ENCODE measurements at places on chromosomes 1 and 21. TPM values are rescaled to one million over a fixed set of nuclear protein-coding genes. Genes with fewer than 3 reads are reported as not detected.

- no peak for DNase-seq
Measured at GRCh38 chr1:117232531-117232930, 21.8 kb upstream of the VTCN1 start.

DNA sequence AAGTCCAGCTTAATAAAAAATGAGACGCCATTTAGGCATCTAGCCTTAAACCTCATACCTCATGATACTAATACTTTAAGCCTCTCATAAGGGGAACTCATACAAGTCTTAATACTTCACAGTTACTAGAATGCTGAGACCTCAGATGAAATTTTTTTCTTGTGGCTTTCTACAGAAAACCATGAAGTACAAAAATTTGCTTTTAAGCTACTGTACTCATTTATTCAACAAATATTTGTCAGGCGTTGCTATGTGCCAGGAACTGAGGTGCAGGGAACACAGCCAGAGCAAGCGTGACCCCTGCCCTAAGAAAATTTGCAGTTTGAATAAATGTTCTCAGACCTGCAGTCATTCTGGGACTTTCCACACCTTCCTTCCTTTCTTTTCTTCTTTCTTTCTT lies 150.6 kb downstream of the MRPL39 start:
- DNase-seq = no peak

DNA sequence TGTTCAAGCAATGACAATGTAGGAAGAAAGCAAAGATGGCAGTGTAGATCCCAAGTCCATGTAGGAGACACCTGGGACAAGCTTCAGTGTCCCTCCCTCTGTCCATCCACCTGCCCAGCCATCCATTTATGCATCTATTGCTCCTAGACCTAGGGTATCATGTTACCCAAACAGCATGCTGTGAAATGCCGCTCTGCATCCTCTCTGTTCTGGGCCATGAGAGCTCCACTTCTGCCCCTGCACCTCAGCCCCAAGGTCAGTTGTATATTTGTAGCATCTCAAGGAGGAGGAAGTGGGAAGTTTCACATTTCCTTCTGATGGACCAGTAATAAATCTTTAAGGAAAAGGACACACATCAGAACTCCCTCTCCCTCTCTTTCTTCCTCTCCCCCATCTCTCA lies 27.9 kb upstream of the TSPEAR start:
- DNase-seq = no peak

DNA sequence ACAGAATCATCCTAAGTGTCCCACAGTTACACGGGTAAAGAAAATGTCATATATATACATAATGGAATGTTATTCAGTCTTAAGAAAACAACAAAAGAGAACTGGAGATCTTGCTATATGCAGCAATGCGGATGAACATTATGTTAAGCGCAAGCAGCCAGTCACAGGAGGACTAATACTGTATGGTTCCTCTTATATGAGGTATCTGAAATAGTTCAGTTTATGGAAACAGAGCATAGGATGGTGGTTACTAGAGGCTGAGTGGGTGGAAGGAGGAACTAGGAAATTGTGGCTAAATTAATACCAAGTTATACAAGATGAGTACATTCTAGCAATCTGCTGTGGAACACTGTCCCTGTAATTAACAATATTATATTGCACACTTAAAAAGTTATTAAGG lies 834.3 kb downstream of the KCNT2 start:
- no peak for DNase-seq

DNA sequence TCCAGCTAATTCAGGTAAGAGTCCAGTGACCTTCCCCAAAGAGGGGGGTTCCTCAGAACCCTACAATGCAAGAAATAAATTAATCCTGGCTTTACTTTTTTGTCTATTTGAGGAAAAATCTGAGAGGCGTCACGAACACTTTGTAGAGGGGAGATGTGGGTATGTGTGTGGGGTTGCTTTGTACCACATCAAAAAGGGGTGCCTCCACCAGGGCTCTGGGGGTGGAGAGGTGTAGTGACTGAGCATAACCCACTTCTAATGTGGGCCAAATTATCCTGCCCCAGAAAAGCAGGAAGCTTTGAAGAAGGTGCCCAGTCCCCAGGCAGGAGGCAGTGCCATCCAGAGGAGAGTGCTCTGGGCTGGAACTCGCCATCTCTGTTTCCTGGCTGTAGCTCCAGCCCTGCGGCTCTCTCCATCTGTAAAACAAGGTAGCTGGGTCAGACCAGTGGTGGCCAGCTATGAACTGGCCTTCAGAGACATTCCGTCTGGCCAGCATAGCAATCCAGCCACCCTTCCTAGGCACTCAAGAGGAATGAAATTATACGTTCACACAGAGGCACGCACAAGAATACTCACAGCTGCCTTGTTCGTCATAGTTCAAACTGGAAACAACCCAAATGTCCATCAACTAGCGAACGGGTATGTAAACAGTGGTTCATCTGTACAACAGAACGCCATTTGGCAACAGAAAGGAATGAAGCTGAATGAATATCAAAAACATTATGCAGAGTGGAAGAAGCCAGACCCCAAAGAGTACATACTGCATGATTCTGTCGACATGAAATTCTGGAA lies 45.4 kb upstream of the TNFRSF1B start:
- no peak for DNase-seq

- DNase-seq = no peak
Measured at GRCh38 chr1:90359994-90360393, 357.1 kb downstream of the BARHL2 start.

- peak; percentile 52 for DNase-seq
Measured at GRCh38 chr1:231315887-231316286, 21.8 kb downstream of the EXOC8 start.

DNA sequence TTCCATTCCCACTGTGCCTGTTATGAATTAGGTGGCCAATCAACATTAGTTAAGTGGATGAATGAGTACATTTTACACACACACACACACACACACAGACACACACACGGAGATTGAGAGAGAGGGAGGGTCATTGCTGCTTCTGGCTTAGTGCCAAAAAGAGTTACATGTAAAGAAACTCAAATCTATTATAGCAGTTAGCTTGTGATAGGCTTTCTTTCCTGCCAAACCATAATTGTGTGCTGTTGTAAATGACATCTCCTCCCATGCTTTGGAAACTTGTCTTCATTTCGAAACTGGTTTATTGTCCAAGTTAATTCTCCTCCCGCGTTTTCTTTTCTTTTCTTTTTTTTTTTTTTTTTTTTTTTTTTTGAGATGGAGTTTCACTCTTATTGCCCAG lies 1.4 kb upstream of the MT1HL1 start:
- no peak for DNase-seq

GRCh38 chr1:111832521-111833155 lies 76.9 kb downstream of the DDX20 start:
- no peak for DNase-seq

DNA sequence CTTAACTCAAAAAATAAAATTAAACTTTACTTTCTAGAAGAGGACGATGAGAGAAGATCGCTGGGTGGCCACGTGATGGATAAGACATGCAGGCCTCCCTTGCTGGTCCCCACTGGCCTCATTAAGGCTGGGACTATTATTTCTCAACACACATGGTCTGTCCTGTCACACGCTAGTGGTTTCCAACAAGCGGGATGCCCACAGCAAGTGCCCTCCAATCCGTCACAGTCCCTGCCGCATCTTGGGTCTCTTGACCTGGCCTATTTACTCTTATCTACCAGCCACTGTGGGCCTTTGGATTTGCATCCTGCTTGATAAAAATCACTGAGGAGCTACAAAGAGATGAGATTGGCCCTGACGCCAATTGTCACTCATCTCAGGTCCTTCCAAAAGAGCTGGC lies 30.0 kb downstream of the CAPZB start:
- no peak for DNase-seq

DNA sequence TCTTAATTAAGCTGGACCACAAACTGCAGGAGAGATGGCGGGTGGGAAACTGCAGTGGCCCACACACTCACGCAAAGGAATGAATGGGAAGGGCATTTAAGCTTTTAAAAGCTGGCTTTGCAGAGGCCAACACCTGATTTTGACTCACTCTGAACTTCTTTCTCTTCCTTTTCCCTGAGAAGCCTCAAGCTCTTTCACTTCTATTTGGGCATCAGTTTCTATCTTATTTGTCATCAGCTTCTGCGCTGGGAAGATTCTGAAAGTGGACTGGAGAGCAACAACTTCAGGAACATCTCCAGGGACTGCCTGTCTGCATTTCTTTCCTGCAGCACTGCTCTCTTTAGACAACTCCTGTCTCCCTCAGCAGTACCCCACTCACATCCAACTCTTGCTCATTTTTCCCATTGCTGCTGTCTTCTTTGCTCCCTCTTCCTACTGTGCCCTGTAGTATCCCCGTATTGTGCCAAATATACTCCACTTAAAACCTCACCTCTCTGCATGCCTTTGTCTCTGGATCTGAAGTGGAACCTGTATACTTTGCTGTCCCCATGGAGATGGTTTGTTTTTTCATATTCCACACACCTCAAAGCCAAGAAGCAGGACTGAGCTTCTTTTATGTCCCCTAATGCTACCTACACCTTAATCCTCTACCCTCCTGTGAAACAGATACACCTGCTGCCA lies 143.3 kb upstream of the JUN start:
- DNase-seq = no peak

DNA sequence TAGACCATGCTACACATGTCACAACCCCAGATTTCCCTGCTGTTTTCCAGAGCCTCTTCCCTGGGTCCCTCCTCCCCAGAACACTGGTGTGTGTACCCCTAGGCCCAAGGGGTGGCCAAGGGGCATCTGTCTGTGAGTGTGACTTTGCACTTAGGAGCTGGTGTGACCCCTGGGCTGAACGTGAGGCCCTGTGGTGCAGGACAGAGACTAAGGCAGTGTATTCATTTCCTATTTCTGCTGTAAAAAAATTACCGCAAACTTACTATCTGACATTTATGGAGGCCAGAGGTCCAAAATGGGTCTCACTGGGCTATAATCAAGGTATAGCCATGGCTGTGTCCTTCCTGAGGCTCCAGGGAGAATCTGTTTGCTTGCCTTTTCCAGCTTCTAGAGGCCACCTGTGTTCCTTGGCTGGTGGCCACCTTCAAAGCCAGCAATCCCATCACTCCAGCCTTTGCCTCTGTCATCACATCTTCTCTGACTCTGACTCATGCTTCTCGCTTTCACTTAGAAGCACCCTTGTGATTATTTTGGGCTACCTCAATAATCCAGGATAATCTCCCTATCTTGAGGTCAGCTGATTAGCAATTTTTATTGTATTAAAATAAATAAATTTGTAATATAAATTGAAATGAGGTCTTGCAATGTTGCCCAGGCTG lies 24.0 kb upstream of the ELOA start:
- no peak for DNase-seq

DNA sequence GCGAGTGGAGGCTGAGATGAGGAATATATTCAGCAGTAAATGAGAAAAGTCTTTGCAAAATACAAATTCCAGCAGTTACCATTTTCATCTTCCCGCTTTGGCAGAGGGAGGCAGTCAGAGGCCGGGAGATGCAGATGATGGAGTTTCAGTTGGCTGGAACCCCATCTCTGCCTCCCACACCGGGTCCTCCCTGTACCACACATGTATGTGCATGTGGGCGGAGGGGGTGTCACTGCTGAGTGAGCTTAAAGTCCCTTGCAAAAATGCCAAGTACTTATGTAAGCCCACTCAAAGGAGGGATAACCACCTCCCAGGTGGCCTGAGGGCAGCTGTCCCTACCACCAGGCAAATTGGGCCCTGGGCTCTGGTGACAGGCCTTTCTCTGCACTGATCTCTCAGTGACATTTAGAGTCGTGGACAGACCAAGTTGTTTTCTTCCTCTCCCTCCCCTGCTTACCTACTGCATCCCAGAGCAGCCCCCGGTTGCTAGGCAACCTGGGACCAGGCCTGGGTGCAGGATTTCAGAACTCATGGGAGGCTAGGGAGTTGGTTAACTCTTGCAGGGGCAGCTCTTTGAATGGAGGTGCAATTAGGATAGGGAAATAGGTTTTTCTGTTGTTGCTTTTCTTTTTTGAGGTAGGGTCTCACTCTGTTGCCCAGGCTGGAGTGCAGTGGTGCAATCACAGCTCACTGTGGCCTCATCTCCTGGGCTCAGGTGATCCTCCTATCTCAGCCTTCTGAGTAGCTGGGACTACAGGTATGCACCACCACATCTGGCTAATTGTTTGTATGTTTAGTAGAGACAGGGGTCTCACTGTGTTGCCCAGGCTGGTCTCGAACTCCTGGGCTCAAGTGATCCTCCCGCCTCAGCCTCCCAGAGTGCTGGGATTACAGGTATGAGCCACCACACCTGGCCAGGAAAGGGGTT lies 17.1 kb upstream of the UBXN10 start:
- no peak for DNase-seq

DNA sequence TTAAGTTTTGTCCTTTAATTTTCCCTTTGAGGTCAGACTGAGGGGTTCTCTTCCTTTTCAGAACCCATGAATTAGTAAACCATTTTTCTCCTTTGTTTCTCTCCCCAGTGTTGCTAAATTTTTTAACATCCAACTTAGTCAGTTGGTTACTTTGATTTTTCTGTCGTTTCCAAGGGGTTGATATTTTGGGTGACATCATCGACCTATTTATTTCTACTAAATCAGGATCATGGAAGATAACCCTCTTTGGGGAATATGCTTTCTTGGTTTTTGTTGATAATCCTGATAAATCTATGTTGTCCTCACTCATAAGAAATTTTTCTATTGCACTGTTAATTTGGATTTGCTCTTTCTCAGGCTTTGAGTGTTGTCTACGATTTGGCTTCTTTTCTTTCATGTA lies 40.9 kb downstream of the LRRC53 start:
- DNase-seq = no peak

DNA sequence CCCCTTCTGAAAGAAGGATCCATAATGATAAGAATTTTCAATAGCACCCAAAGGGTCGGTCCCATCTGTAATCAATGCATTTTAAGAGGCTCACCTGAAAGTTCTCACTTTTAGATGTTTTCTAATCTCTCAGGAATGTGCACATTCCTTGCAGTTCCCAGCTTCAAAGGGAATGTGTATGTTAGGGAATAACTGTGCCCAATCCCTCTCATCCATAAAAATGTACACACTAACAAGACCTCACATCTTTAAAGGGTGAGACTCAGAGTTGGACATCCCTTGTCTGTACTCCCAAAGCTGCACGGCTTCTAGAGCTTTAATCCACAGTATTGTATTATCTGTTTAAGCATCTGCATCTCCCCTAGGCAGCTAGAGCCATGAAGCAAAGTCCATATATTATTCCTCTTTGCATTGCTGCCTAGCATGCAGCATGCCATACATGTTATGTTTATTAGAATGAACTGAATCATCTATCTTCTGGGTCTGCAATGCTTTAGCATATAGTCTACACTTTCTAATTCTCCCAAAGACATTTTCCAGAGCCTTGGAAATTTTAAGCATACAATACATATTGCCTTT lies 9.3 kb upstream of the CCN1 start:
- DNase-seq = no peak

DNA sequence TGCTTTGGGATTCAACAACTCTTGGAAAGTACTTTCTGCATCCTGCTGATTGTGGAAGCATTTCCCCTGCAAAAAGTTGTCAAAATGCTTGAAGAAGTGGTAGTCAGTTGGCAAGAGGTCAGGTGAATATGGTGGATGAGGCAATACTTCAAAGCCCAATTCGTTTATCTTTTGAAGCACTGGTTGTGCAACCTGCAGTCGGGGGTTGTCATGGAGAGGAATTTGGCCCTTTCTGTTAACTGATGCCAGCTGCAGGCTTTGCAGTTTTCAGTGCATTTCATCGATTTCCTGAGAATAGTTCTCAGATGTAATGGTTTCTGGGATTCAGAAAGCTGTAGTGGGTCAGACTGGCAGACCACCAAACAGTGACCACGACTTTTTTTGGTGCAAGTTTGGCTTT lies 47.6 kb upstream of the GJA5 start:
- no peak for DNase-seq

Gene LEPR
- total RNA-seq = 3.7 TPM

Gene AMPD1
- not detected for total RNA-seq

Gene AGT
- not detected for total RNA-seq

Gene LRRN2
- total RNA-seq = 0.10 TPM

Gene FGR
- not detected for total RNA-seq

Gene MAB21L3
- total RNA-seq = not detected

Gene RABGAP1L
- total RNA-seq = 80.5 TPM

Gene CFHR4
- total RNA-seq = not detected

All from activated CD4-positive, alpha-beta memory T cell treated with anti-CD3 and anti-CD28 coated beads, Interleukin-2, amount 10 ng/mL, durations not matched to agents 7 days and 5 days (primary cell).